Activated CD8-positive, alpha-beta memory T cell treated with anti-CD3 and anti-CD28 coated beads for 48 hours (primary cell): ENCODE measurements at places on chromosomes 2 and 18.

DNA sequence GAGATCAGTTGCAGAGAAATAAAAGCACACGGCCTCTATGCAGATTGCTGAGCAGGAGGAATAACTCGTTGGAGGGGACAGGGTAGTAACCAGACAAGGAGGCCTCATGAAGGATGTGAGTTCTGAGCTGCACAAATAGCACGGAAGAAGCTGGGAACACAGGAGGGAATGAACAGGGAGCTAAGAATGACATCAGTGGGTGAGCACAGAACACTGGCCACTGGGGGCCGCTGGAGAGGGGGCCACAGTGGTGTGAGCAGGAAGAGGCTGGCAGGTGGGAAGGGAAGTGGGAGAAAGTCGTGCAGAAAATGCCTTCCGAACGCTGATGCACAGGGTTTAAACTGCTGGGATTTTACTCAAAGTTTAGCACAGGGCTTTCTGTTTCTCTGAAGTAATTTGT is 61.0 kb downstream of the ZAP70 start:
- DNase-seq, result no peak

DNA sequence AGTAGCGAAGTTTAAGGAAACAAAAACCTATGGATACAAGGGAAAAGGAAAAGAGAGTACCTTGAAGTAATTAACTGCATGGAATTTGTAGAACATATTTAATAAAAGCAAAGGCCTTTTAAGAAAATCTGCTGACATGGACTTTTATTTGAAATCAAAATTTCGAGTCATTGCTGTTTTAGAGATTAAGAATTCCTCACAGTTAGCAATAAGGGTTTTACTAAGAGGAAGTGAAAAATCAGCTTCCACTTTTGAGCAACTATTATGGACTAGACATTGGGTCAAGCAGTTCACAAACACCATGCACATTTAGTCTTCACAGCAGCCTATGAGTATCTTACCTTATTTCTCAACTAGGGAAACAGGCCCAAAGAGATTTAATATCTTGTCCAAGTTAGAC is 876.3 kb downstream of the BCL11A start:
- no peak for DNase-seq

GRCh38 chr2:128514555-128514955 is 195.9 kb upstream of the HS6ST1 start:
- no peak for DNase-seq

- no peak for DNase-seq
These were observed 215.3 kb downstream of the RND3 start for GRCh38 chr2:150271952-150272802.

- no peak for DNase-seq
These were observed 1.5 kb upstream of the VSNL1 start for GRCh38 chr2:17538844-17539554.
